Stimulated activated CD4-positive, alpha-beta T cell treated with anti-CD3 and anti-CD28 coated beads, Interleukin-12 subunit alpha, Interleukin-12 subunit beta, amount 100 ng/mL, for 24 hours (primary cell): ENCODE measurements at places on chromosomes 1 and 21.

DNA sequence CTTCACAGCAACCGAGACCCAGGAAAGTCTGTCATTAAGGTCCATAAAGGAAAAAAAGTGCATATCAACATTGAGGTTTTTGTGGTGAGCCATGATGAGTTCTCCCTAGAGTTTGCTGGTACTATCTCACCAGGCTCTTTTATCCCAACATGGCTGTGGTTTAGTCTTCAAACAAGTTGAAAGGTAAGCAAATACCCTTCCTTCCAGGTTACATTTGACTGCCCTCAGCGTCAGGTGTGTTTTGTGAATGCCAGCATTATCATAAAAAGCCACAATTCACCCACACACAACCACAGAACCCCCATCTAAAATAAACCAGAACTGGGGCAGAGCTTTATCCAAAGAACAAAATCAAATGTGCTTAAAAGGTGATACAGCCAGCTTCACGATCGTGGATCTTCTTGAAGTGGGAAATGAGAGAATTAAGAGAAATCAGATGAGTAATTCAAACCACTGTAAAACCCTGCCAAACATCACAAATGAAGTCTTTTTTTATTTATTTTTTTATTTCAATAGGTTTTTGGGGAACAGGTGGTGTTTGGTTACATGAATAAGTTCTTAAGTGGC, 64.7 kb downstream of the SETD4 start:
- no peak for DNase-seq

DNA sequence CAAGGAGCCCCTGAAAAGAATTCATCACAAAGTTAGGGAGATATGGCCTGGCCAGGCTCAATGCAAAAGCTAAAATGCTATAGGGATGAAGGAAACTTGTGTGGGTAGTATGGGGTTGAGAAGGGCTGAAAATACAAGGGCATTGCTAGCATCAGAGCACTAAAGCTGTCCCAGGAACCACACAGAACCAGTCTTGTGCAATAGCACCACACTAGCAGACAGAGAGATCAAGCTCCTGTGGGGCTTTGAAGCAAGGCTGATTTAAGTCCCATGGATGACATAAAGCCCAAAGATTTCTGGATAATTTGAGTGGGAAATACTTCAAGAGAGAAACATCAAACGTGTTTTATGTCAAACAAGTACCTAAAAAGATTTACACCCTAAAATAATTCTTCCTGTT, 97.1 kb downstream of the VAV3 start:
- no peak for DNase-seq

GRCh38 chr1:119222271-119222670, 81.8 kb upstream of the WARS2 start:
- DNase-seq: no peak

DNA sequence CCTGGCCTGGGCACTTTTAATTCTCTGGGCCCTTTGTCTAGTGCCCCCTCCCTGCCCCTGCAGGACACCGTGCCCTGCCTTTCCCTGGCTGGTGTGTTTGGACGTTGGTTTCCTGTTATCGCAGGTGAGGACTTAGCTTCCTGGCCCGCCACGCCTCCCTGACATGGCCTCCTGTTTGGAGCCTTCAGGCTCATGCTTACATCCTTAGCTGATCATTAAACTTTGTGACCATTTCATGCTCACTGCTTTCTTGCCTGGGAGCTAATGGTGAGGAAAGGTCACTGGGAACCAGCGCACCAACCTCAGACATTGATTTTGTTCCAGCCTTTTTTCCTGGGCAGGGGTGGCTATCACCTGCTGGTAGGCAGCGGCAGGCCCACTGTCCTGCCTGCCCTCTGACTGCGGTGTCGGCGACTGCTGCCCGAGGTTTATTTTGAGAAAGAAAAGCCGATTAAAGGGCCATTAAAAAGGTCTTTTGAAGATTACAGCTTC, 3.7 kb downstream of the PFKL start:
- no peak for DNase-seq

- DNase-seq: no peak
Observed at GRCh38 chr1:178238722-178239510, 145.0 kb downstream of the RASAL2 start.

DNA sequence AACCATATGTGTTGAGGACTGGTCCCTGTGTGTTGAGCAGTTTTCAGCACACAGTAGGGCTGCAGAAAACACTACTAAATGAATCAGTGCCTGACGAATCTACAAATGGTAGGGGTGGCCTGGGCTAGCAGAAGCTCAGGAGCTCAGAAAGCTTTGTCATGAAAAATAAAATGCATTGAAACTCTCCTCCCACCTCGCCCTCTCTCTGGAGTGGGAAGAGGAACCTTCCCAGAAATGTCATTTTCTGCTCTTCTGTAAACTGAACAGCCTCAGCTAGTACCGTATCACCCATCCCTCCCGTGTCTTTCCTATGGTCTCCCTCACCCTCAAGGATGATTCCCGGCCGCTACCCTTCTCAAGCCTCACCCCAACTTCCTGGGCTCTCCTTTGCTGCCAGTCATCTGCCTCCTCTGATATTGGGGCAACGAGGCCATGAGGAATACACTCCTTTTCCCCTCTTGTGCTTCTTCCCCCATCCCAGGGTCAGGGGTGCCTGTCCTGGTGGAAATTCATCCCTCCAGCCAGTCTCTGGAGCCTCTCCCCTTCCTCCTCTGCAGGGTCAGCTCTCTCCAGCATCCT, 734.5 kb downstream of the PTPRU start:
- DNase-seq: no peak

DNA sequence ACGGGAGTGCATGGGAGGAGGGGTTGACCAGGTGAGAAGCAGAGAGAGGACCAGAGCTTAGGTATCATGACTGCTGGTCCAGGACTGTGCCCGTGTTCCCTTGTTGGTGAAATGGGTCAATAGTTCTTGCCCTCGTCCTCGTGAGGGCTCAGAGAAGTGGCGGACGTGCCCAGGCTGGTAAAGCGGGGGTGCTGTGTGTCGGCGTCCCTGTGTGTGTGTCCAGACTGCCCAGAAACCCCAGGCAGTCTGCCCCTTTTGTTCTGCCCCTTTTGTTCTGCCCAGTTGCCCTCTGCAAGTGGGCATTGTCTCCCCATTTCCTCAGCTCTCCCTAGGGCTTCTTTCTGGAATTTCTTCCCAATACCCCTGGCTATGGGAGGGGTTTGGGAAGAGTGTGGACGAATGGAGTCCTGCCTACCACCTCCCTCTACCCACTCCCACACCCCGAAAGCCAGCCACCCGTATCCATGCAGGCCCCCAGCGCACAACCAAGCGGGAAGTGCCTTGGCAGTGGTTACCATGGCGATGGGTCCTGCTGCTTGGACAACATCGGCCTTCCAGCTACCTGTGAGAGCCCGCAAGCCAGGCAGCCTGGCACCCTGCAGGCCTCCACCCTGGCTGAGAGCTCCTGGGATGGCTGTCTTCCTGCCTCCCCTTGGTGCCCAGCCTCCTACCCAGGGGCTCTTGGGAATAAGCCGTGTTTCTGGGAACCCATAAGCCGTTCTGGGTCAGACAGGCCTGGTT, 34.7 kb downstream of the ACOT11 start:
- DNase-seq: no peak

- DNase-seq: no peak
Observed at GRCh38 chr21:15353546-15353945, 288.7 kb upstream of the NRIP1 start.

GRCh38 chr1:237239248-237239647, 197.3 kb downstream of the RYR2 start:
- DNase-seq: no peak

- DNase-seq: no peak
Observed at GRCh38 chr1:55474168-55474786, 259.1 kb upstream of the USP24 start.

GRCh38 chr1:29318724-29319123, 82.4 kb downstream of the PTPRU start:
- DNase-seq: no peak

DNA sequence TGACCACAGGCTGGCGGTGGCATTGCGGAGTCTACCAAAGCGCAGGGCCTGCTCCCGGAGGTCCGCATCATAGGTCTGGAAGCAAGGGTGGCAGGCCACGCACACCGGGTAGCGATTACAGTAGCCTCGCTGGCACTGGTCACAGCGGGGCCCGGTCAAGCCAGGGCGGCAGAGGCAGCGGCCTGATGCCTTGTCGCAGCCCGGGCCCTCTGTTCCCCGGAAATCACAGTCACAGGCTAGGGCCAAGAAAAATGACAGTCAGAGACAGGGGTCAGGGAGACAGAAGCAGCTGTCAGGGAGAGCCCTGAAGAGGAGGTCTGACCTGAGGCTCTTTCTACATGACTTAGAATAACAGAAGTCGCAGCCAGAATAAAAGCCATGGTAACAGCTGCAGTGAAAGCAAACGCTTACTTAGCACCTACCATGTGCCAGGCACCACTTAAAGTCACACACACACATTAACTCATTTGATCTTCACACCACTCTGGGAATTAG, 26.4 kb downstream of the LAMB3 start:
- no peak for DNase-seq

DNA sequence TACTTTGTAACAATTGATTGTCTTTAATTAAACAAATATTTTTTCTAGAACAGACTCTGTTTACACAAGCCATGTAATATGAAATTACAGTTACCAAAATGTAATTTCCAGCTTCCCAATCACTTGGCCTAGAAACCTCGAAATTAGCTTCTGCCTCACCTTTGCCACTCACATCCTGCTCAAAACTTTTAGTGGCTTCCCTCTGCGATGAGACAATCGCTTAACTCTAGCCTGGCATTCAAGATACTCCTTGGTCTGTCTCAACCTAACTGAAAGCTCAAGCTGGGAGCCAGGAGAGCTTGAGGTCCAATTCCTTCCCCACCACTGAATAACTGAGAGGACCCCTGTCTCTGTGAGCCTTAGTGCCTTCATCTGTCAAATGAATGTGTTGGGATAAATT, 42.8 kb downstream of the GFI1 start:
- no peak for DNase-seq

DNA sequence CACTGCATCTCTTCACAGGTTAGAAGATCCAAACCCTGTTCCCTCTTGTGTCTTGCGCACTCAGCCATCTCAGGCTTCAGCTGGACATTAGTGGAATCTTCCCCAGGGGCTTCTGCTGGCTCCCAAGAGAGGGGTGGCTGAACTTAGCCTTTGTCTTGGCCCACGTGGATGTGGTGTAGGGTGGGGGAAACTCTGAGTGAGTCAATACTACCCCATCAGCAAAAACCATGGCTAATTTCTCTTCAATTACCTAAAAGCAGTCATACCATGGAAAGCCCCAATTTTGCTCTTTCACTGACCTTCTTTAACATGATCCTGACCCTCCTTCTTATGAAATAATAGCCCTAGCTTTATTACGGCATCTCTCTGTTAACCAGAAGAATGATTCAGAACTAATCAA, 72.5 kb upstream of the RAB3GAP2 start:
- no peak for DNase-seq

DNA sequence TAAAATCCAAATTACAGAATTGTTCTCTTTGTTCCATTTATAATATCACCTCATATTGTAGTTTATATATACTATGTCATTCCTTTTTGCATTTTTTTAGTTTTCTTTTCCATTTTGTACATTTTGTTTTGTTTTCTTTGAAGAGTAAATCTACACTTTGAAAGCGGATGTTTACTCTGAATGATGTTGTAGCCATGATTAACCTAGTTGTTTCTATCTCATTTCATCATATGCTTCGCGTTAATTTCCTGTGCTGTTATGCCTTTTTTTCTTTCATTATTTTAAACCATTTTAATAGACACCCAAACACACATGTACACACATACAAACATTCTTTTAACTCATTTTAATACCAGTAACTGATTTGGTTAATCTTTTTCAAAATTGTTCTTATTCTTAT, 5.3 kb downstream of the OR2T6 start:
- DNase-seq: no peak

- no peak for DNase-seq
Observed at GRCh38 chr21:26795866-26796329, 49.3 kb downstream of the ADAMTS1 start.

DNA sequence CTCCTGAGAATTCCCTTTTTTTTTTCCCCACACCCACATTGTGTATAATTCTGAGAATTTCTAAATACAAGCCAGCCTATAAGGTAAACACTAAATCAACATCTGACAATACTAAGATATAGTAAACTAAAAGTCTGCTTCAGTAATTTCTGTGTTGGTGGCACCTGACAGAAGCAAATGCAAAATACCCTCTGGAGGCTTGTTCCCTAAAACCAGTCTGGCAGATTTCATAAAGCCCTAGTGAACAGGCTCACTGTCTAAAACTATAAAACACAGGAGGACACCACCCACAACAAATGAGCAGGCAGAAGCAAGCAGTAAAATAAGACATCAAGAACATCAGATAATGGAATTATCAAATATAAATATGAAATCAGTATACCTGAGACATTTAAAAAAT, 11.5 kb downstream of the TRIM33 start:
- no peak for DNase-seq

- DNase-seq: no peak
Observed at GRCh38 chr1:78284354-78284753, 206.4 kb upstream of the PTGFR start.

DNA sequence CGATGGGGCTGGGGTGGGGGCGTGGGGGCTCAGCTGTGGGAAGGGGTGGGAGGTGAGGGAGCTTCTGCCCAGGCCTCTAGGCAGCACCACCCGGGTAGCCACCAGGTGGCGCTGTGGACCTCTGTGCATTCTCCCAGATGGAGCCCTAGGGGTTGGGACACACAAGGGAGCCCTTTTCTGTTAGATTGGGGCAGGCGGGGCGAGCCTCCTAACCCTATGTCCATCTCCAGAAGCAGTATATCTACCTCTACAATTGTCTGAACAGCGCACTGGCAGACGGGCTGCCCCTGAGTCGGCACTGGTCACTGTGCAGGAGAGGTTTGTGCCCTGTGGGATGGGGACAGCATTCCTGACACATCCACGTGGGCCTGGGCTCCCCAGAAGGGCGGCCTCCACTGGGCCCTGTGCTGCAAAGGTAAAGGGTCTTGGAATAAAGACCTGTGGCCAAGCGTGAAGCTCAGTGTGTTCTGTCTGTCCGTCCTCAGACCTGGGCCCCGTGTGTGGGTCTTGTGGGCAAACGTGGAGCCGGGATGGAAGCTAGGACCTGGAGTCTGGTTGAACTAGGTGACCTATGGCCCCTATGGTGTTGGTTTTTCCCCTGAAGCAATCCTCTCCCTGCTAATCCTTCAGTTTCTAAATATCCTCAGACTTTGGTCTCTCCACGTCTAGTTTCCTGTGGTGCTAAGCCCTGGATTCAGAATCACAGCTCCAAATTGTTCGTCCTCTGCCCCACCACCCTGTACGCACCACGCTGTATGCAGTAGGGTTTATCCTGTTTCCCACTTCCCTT, 4.4 kb upstream of the LGR6 start:
- peak; percentile 74 for DNase-seq

DNA sequence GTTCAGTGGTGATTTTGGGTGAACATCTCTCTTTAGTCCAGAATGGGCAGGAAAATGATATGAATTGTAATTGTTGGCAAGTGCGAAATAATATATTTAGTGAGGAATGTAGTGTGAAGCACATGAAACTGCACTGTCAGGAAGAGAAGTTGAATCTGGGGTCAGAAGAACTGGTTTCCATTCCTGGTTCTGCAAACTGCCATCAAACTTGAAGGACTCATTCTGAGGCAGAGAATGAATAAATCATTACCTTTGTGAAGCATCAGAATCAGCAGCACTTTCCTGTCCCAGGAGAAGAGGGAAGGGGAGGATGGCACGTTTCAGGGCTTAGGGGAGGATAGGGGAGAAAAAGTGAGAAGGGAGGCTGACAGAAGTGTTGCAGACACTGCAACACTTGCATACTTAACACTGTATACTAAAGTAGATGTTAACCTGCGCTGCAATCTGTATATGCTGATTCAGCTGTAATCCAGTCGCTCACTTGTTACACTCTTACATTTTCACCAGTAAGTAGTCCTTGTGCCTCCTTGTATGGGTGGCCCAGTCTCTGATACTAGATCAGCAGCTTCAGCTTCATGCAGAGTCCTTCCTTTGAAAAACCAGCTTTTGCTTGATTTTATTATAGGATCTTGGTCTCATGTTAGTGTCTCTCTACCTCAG, 10.5 kb upstream of the RPTN start:
- no peak for DNase-seq
